ENCODE measurements at places on chromosomes 5 and 9.

- DNase-seq: no peak
Measured at GRCh38 chr9:33256236-33256635, 8.3 kb downstream of the BAG1 start.

GRCh38 chr5:51278539-51278938, 104.7 kb upstream of the ISL1 start:
- DNase-seq: no peak

DNA sequence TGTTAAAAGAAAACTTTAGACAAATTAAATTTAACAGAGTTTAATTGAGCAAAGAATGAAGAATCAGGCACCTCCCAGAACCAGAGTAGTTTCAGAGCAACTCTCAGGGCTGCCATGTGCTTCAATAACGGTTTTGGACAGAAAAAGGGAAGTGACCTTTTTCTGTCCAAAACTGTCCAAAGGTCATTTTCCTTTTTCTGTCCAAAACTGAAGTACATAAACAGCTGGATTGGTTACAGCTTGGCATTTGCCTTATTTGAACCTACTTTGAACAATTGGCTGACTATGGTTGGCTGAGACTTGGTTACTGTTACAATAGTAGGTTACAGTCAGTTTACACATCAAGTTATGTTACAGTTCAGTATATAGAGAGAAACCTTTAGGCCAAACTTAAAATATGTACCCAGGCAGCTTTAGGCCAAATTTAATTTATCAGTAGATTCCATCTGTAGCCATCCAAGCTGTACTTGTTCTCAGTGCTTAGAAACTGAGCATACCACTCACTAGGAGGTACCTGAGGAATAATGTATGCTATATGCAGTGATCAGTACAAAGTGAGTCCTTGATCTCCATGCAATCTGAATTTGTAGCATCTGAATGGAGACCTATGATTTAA, 44.0 kb downstream of the C9orf85 start:
- DNase-seq: no peak

DNA sequence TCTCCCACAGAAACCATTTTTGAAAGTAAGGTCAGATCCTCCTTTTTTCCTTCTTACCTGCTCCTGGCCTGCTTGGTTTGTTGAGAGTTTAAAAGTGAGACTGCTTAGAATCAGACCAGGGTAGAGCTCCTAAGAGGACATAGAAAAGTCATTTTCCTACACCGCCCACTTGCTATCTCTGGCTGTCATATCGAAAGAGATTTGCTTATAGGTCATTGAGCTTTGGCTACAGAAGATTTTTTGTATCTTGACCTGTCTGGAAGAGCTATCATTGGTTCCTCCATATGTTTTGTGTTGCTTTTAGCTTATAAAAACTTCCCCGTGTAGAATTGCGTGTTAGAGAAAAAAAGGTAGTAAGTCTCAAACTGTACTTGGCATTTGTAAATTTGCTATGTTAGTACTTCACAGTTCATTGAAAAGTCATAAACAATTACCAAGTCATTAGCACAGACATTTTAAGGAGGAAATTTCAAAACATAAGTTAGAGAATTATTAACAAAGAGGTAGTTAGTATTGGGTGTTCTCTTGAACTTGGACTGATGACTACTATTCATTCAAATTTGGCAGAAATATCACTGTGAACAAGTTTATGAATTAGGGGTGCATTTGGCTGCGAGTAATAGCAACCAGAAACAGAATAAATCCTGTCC, 96.6 kb downstream of the MAN2A1 start:
- no peak for DNase-seq

DNA sequence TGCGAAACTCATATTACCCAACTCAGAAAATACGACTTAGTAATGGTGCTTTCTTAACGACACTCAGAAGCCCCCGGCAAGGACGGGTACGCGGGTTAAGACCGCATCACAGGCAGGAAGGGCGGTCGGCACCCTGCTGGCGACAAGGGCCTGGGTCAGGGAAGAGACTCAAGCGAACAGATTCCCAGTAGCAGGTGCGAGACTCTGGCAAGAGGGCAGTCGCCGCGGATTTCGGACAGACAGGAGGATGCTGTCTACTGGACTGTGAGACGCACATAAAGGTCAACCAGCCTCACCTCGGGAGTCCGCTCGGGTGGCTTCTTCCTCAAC, 398 bp downstream of the RAPGEF6 start:
- DNase-seq: no peak

GRCh38 chr9:128448746-128449145, 7.1 kb upstream of the ODF2 start:
- DNase-seq: no peak

DNA sequence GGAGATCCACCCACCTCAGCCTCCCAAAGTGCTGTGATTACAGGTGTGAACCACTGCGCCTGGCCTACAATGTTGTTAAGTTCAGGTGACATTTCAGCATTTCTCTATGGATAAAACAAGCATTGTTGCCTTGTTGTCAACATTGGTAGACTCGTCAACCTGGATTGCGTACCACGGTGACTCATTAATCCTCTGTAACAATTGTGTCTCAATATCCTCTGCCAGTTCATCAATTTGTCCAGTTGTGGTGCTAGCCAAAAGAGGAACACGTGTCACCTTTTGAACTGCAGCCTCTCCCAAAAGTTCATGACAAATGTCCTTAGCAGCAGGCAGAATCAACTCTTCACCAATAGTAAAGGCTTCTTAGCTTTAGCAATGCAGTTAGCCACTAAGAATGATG, 46.3 kb upstream of the LARP1 start:
- no peak for DNase-seq

- no peak for DNase-seq
Measured at GRCh38 chr5:122111460-122111859, 17.9 kb upstream of the ZNF474 start.

- no peak for DNase-seq
Measured at GRCh38 chr5:111834926-111835599, 78.1 kb upstream of the NREP start.

DNA sequence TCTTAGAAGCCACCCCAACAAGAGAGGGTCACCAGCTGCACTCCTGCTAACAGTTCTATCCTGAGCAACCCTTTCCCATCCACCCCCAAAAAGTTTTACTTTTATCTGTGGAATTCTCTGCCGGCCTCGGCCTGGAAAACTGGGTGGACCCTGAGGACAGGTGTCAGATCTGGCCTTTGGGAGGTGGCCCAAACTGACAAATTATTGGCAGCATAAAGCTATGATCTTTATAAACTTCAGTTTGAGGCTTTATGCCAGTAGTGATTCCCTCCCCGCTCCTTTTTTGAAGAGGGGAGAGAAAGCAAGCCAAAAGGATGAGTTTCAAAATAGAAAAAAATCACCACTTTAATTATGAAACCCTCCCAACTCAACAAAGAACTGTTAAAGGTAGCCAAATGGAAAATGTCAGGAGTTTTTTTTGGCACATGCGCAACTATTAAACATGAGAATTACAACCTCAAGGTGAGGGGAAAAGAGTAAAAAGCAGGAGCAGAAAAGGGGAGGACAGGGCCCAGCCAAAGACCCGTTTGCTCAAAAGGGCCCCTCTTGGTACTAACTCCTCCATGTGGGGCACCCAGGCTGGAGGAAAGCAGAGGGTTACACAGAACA, 49.4 kb downstream of the FBXW11 start:
- DNase-seq: no peak

GRCh38 chr5:148735301-148735835, 81.0 kb upstream of the HTR4 start:
- DNase-seq: no peak
